Bronchial epithelial cell (primary cell): ENCODE measurements at places on chromosomes 6 and 20. TPM values are rescaled to one million over a fixed set of nuclear protein-coding genes. Genes with fewer than 3 reads are reported as not detected.

The PLN gene
- total RNA-seq, result not detected in 2 replicates

The LAMA5 gene
- total RNA-seq, result 61.6 and 99.5 TPM in 2 replicates

The DSP gene
- total RNA-seq, result 394 and 699 TPM in 2 replicates

The RBL1 gene
- total RNA-seq, result 2.7 and 3.2 TPM in 2 replicates

The PRR18 gene
- under 0.01 TPM in 2 replicates for total RNA-seq

The COMMD7 gene
- 10.5 and 18.9 TPM in 2 replicates for total RNA-seq
